Brain (organoid and tissue), 16 donors: ENCODE measurements at places on chromosomes 2 and 18. TPM values are rescaled to one million over a fixed set of nuclear protein-coding genes. Genes with fewer than 3 reads are reported as not detected.
A peak's percentile ranks its signal among the peaks of the same experiment; 100 is the strongest.

DNA sequence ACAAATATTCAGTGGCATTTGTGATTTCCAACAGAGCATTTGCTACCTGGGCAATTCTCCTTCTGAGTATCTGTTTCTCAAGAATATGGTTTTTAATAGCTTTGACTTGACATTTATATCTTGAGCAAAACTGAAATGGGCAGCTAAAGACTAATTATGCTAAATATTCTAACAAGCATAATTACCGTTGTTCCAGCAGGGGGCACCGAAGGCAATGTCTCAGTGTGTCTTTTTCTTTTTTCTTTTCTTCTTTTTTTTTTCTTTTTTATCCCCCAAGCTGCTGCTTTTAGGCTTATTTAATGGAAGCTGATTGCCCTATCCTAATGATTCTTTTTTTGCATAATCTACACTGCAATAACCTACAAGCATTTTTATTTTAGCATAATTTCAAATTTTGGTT lies 138.9 kb upstream of the NABP1 start:
- DNase-seq = peak; percentile 81

GRCh38 chr2:88144914-88145497 lies 17.1 kb upstream of the FABP1 start:
- no peak for DNase-seq

The MPP4 gene
- polyA plus RNA-seq = not detected

The CFC1 gene
- polyA plus RNA-seq = 3.1 TPM

- DNase-seq = peak; percentile 51
These were observed 10.4 kb downstream of the HOXD8 start for GRCh38 chr2:176139661-176140512.

The ELOA2 gene
- polyA plus RNA-seq = not detected

GRCh38 chr2:101479328-101479727 lies 4.4 kb upstream of the RFX8 start:
- DNase-seq = peak; percentile 89

The PLB1 gene
- polyA plus RNA-seq = 0.64 TPM

DNA sequence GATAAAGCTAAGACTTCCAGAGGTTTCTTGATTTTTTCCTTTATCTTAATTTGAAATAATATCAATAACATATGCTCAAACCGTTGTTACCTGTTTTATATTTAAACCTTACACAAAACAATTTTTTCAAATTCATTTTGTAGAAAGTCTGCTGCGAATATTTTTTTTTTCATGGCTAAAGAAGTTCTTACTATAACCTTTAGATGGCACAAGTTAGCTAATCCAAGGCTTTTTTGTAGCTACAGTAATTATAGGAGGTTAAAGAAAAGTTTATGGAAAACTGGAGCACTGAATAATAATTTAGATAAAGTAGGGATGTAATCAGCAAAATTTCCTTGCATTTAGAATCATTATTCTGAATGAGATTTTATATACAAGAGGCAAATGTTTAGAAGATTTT lies 78.0 kb upstream of the PNPT1 start:
- peak; percentile 36 for DNase-seq

DNA sequence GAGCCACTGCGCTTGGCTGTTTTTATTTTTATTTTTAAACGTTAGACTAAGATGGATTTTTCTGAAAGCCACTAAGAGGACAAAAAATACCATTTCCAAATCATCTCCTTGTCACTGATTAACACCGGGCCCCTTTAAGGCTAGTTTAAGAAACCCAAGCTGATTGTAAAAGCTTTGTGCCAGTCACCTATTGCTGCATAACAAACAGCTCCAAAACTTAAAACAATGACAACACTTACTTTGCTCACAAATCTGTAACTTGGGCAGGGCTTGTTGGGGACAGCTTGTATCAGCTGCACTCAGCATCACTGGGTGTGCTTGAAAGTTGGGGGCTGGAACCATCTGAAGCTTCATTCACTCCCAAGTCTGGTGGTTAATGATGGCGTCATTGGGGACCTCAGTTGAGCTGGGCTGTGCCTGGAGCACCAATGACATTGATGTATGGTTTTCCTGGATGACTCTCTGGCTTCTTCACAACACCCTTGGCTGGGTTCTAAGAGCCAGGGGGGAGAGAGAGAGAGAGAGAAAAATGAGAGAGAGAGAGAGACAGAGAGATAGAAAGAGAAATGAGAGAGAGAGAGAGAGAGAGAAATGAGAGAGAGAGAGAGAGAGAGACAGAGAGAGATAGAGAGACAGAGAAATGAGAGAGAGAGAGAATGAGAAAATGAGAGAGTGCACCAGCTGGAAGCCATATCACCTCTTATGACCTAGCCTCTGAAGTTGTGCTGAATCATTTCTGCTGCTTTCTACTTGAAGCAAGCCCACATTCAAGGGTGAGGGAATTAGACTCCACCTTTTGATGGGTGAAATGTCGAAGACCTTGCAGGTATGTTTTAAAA lies 26.0 kb upstream of the ATG16L1 start:
- no peak for DNase-seq

The MRPL53 gene
- polyA plus RNA-seq = 88.8 TPM

The GPR39 gene
- not detected for polyA plus RNA-seq

The IL36A gene
- not detected for polyA plus RNA-seq

The TUBB8B gene
- 0.80 TPM for polyA plus RNA-seq
